SK-N-DZ (cell line): ENCODE measurements at places on chromosomes 11 and 22.

DNA sequence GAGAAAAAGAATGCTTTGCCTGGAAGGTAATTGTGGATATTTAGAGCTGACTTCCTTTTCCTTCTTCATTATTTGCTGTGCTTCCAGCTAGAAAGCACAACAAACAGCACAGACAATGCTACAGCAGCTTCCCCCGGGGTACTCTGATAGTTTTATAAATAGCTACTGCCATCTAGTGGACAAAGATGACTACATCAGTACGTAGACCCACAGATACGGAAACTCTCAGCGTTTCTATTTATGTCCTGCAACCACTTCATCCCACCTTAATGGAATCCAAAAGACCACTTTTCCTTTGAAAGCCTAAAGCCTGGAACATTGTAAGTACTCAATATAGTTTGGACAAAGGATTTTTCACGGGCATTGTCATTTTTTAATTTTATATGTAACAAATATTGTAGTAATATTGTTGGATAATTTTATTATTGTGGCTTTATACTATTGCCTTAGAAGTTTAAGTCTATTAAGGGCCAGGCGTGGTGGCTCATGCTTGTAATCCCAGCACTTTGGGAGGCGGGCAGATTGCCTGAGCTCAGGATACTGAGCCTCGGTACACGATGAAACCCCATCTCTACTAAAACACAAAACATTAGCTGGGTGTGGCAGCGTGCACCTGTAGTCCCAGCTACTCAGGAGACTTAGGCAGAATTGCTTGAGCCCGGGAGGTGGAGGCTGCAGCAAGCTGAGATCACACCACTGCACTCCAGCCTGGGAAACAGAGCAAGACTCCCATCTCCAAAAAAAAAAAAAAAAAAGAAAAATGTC lies 7.5 kb downstream of the HSPA8 start:
- peak; percentile 66 for DNase-seq

GRCh38 chr11:65353900-65354264 lies 669 bp upstream of the TIGD3 start:
- DNase-seq = no peak

DNA sequence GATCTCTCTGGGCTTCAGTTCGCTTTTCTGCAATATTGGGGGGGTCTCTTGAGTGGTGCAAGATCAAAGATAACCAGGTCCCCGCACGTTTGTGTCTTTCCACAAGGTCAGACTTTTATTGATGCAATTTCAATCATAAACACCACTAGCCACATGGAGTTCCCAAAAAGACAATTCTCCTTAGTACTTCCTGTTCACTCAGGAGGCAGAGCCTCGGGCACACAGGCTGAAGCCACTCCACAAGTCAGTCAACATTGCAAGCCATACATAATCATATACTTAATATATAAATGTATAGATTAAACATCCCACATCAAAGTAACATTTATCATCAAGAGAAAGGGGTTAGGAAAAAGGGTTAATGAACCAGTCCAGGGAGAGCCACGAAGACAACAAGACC lies 12.0 kb downstream of the ST14 start:
- DNase-seq = no peak

DNA sequence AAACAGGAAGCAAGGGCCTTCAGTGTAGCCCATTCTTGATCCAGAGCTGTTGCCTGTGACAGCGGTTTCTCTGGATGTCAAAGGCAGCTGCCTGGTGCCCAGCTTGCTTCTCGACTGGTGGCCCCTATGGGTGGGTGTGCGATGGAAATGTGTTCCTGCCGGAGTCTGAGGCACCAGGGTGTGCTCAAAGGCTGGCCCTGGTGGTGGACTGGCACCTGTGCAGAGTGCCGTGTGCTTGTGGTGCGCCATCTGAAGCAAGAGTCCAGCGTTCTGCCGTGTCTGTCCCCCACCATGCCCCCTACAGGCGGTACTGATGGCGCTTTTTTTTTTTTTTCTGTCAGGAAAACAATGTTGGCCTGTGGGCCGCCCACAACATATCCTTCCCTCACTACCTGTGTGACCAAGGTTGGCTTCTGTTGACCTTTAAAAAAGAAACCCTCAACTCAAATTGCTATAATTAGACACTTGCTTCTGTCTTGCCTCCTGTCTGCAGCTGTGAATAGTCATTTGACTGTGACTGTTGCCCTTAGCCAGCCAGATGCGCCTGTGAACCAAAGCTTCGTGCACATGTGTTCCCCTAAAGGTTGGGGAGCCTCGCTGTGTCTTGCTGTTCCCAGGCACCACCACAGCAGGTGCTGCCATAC lies 4.7 kb upstream of the RANBP1 start:
- peak; percentile 60 for DNase-seq

DNA sequence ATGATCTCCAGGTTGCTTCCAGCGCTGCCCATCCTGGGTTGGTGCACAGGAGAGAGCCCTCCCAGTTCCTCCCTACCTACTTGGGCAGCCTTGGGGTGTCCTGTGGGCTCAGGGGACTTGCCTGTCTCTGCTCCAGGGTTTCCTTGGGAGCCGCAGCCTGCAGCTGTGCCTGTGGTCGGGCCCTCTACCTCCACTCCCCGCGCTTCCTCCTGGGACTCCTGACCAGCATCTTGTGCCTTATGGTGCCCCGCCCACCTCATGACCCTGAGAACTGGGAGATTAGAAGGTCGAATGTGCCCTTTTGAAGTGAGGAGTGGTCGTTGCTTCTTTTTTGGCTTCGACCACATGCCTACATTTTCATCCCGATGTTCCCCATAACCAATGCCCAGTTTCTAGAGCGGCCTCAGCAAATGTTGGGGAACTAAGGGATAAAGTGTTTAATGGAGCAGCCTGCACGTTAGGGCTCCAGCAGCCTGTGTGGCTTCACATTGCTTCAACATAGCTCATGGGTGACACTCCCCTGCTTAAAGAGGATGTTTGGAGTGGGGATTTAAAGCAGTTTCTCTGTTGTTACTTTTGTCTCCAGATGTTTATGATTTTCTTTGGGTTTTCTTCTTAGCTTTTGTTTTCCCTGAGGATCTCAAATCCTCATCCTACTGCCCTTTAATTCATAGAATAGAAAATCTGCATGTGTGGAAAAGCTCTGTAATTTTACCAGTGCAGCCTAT lies 248.8 kb downstream of the TBC1D22A start:
- DNase-seq = no peak

- DNase-seq = no peak
These were observed 1032.5 kb downstream of the DLG2 start for GRCh38 chr11:84594602-84595001.
